Stimulated activated CD4-positive, alpha-beta T cell treated with anti-CD3 and anti-CD28 coated beads, Interleukin-2, amount 100 ng/mL, for 48 hours (primary cell): ENCODE measurements at places on chromosomes 1 and 21.

- DNase-seq = no peak
Measured at GRCh38 chr1:1732381-1732780, 8.2 kb upstream of the CDK11A start.

GRCh38 chr1:239835946-239836440, 255.7 kb upstream of the FMN2 start:
- no peak for DNase-seq

DNA sequence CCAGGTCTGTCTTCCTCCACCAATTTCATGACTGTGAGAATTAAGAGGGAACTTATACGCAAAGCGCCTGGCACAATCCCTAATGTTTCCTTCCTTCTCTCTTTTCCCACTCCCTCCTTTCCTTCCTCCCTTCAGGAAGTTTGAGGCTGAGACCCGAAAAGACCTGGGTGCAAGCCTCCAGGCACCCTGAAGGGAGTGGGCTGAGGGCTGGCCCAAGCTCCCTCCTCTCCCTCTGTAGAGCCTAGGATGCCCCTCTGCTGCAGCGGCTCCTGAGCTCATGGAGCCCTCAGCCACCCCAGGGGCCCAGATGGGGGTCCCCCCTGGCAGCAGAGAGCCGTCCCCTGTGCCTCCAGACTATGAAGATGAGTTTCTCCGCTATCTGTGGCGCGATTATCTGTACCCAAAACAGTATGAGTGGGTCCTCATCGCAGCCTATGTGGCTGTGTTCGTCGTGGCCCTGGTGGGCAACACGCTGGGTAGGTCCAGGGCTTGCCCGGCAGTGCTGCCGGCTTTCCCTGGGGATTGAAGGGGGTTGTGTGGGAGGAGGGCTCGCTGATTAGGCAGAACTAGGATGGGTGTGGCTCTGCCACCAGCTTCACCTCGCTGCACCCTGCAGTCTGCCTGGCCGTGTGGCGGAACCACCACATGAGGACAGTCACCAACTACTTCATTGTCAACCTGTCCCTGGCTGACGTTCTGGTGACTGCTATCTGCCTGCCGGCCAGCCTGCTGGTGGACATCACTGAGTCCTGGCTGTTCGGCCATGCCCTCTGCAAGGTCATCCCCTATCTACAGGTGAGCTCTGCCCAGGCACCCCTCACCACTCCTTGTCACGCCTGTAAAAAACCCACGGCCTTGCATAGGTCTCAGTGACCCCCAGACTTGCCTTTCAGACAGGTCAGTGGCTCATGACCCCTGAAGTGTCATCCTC, 1.7 kb downstream of the HCRTR1 start:
- DNase-seq = no peak

DNA sequence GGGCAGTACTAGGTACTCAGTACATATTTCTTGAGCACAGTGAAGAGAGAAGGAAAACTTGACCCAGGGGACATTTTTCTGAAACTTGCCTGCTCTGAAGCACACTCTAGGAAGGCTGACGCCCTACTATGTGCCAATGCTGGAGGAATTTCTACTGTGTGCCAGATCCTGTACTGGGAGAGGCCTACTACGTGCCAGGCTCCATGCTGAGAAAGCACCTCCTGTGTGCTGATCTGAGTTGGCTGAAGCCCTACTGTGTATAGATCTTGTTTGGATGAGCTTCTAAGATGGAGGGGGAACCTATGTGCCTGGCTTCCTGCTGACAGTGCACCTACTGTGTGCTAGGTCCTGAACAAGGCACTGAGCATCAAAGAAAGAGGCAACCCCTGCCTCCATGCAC, 86.2 kb downstream of the GRIK3 start:
- DNase-seq = no peak

GRCh38 chr1:7050751-7051665, 265.8 kb downstream of the CAMTA1 start:
- DNase-seq = no peak

DNA sequence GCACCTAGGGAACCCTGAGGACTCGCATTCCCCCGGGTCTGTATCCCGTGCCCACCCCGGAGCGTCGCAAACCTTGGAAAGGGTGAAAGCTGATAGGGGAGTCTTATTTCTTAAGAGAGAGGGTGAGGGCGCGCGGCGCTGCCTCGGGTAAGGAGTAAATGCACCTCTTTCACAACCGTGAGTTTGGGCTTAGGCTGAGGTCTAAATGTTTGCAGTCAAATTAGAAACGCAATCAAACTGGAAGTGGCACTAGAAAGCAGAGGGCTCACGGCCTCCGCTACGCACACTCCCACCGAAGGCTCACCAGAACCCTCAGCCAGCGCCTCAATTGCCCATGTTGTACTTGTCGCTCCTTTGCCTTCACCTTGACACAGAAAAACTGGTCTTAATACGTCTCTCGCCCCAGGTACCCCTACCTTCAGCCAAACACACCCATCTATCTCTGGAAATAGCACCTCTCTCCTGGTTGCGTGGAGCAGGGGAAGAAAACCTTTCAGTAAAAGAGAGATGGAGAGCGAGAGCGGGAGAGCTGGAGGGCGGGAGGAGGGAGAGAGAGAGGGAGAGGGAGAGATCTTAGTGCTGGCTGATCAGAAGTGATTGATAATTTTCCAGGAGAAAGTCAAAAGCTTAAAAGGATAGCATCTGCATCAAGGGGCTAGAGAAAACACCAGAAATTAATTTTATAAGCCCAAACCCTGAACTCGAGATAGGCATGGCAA, 1.7 kb upstream of the HLX start:
- DNase-seq = no peak

GRCh38 chr1:116933606-116934515, 24.1 kb downstream of the PTGFRN start:
- no peak for DNase-seq

DNA sequence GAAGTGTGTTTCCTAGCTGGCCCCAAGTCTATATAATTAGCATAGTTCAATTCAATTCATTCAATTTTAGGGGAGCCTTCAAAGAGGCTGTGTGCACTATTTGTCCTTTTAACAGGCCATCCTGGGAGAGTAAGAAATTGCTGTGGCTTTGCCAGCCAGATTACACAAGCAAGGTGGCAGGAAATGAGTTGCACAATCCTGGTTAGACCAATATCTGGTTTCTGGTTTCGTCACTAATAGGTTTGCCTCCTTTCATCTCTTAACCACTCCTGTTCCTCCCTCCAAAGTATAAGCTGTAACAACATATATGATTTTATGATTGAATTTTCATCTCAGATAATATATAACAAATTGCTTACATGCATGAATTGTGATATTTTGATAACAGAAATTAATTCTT, 84.1 kb upstream of the NEGR1 start:
- no peak for DNase-seq
